ENCODE measurements at places on chromosomes 13 and 19.

DNA sequence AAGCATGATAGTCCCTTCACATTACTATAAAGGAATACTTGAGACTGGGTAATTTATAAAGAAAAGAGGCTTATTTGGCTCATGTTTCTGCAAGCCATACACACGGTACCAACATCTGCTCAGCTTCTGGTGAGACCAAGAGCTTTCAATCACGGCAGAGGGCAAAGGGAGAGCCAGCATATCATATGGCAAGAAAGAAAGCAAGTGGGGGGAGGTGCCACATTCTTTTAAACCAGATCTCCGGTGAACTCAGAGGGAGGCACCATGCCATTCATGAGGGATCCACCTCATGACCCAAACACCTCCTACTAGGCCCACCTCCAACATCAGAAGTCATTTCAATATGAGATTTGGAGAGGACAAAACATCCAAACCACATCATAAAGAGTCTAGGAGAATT, 20.3 kb downstream of the XPO4 start:
- no peak for DNase-seq

DNA sequence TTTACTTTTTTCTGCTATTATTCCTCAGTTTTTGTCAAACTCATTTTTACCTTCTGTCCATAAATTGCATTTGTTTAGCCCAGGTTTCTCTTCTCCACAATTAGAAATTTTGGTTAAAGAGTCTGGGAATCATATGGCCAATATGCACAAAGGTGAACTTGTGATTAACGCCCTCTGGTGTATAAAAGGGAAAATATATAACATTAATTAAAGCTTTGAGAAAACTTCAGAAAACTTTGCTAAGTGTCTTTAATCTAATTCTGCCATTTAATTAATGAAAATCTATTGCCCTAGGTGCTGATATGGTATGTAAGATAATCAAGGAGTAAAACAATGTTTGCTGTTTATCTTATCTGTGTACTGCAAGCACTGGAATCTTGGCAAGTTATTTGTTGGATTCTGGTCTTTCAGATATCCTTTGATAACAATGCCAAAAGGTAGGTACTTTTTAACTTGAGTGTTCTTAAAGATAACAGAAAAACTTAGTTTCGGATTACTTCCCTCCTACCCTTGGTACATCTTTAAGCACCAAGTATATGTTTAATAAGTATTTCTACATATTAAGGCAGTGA, 402.6 kb downstream of the SUCLA2 start:
- no peak for DNase-seq

DNA sequence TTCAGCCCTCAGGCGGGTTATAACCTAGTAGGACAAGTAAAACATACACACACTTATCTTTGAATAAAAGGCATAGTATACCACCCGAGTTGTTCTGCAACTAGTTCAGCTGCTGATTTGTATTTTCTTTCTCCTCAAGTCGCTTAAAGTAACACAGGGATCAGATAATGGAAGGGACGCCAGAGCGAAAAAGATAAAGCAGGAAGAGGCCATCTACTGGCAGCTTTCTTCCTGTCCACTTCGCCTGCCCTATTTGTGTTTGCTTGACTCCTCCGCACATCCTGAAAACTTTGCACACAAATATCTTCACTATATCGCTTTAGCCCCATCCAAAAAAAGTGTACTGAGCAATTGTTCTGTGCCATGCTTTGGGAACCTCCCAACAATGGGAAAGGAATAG, 238.0 kb upstream of the SOX21 start:
- DNase-seq, result no peak

GRCh38 chr19:15576526-15577156, 38.4 kb upstream of the CYP4F8 start:
- no peak for DNase-seq

DNA sequence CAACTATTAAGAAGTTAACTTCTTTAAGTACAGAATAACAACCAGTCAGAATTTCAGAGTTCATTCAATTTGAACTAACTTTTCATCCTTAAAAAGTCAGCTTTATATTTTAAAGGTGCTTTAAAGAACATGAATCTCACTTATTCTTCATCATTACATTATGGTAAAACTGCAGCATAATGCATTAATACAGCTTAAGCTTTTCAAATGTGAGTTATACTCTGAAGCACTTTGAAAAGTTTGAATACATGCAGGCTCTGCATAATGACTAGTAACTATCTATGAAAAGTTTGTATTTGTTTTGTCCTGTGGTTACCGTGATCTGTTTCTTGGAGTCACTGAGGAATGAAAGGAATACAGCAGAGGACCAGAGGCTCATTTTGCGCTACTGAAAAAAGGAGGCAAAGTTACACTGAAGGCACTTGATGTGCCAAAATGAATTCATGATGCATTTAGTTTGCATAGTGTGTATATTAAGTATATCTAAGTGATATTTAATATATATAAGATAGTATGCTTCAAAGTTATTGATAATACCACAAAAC, 4.1 kb downstream of the PCDH17 start:
- DNase-seq, result no peak

GRCh38 chr13:28651810-28652401, 7.0 kb upstream of the POMP start:
- DNase-seq, result no peak

- peak; percentile 39 for DNase-seq
Observed at GRCh38 chr19:16342002-16342715, 17.5 kb downstream of the KLF2 start.

DNA sequence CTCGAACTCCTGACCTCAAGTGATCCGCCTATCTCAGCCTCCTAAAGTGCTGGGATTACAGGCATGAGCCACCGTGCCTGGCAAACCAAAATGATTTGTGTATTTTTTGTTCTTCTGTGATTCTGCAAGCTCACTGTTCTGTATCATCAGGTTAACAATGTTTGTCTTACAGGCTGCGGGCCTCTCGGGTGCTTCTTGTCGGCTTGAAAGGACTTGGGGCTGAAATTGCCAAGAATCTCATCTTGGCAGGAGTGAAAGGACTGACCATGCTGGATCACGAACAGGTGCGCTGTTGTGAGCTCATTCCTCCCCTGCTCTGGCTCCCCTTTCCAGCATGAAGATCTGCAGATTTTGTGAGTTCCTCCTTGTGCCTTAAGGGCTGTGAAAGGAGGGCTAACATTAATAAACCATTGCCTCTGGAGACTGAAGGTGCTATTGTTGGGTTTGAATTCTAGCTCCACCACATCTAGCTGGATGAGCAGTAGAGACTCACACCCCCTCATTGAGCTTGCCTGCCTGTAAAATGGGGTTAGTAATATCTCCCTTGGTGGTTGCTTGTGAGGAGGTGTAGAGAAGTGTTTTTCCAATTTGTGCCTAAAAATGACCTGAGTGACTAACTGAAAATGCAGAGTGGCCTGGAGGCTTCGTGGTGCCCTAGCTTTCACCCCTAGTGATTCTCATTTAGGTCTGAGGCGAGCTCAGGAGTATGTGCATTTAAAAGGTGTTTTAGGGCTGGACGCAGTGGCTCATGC, 12.9 kb downstream of the SAE1 start:
- no peak for DNase-seq

GRCh38 chr13:19685437-19685836, 52.0 kb downstream of the MPHOSPH8 start:
- no peak for DNase-seq

DNA sequence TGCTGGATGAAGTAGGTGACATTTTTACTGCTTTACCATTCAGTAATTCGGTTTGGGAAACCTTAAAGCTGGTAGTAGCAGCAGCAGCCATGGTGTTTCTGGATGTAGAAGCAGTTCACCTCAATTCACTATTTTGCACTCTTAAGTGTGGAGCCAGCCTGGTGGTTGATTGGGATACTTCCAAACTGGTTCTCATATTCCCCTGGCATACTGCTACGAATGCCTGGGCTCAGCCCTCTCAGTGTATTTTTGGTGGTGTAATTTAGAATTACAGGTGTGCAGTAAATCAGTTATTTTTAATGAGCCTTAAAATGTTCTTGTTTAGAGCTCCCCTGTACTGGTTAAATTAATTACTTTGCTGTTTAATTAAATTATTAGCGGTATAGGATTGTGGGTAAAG, 12.4 kb downstream of the HNRNPM start:
- DNase-seq, result no peak

DNA sequence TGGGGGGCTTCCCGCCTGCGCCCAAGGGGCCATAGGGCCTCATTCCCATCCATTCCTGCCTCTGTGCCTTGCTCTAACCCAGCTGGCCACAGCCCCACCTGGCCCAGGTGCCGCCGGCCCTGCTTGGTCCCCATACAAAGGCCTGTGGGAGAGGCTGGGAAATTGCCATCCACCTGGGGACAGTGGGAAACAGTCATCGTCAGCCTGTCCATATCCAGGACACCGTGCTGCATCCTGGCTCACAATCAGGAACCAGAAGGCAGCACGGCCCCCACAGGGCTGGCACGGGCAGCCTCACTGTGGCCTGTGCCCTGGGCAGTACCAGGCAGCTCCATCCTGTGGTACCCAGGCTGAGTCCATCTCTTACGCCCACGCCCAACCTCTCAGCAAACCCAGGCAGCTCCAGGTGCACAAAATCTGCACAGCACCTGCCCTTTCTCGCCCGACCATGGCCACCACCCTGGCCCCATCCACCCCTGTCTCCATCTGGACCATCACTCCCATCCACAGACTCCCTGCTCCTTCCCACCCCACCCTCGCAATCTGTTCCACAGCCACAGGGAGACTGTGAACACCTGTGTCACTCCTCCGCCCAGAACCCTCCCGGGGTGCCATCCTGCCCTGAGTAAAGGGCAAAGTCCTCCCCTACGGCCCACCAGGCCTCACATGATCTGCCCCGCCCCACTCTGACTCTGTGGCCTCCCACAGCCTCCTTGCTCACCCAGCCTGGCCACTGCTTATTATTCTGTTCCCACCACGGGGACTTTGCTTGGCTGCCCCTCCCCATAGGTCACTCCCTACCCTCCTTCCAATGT, 21.1 kb upstream of the FBXO27 start:
- no peak for DNase-seq

GRCh38 chr19:48755084-48755641, at the start of gene FGF21:
Gene FGF21, plus strand, starts transcription at chr19:48755524. Its CDS starts 713 bp downstream, at chr19:48756237.
- no peak for DNase-seq

DNA sequence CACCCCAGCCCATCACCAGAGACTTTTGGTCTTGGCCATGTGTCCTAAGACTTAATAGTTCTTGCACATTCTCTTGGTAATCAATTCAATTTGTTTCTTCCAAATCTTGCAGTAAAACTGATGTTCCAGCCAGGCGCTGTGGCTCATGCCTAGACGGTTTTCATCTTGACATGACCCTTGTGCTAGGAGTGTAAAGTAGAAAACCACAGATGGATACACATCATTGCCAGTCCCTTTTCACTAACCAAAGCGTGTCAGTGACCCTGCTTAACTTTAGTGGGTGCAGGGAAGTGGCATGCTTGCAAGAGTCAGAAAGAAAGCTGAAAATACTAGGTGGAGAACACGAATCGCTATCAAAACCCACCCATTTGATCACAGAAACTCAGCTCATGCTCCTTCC, 18.0 kb upstream of the CD70 start:
- DNase-seq, result no peak

DNA sequence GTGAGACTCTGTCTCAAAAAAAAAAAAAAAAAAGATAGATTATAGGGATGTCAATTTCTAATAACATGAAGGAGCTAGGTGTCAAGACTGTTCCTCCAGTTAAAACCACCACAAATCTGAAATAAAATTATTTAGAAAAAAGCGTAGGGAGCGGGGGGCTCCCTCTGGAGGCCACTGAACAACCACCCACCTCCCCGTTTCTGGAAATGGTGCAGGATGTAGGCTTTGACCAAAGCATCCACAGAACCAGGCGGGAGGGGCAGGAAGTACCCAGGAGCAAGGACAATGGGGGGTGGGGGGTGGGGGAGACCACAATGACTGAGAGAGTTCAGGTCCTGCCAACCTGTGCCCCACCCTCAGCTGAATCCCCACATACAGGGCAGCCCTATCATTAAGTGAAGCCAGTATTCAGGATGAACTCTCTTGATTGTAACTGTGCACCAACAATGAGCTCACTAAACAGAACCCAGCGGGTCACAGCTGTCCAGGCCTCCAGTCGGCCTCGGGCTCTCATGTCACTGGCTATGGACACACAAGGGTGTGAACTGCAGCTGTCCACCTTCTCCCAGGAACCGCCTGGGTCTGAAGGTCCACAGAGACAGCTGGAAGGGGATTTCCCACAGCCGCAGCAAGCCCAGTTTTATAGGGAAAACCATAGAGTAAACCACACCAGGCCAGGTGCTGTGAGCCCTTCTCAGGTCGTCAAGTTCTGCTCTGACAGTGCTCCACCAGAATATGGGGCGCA, 6.6 kb downstream of the ZSCAN18 start:
- no peak for DNase-seq

GRCh38 chr19:17679526-17680229, 8.5 kb downstream of the UNC13A start:
- no peak for DNase-seq

GRCh38 chr19:48530066-48530720, 18.6 kb upstream of the LMTK3 start:
- no peak for DNase-seq

DNA sequence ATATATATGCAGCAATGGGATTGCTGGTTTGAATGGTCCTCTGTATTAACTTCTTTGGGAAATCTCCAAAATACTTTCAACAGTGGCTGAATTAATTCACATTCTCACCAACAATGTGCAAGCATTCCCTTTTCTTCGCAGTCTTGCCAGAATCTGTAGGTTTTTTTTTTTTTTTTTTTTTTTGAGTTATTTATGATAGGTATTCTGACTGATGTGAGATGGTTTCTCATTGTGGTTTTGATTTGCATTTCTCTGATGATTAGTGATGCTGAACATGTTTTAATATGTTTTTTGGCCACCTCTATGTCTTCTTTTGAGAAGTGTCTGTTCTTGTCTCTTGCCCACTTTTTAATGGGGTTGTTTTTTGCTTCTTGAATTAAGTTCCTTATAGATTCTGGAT, 2041.5 kb upstream of the PCDH20 start:
- DNase-seq, result no peak

DNA sequence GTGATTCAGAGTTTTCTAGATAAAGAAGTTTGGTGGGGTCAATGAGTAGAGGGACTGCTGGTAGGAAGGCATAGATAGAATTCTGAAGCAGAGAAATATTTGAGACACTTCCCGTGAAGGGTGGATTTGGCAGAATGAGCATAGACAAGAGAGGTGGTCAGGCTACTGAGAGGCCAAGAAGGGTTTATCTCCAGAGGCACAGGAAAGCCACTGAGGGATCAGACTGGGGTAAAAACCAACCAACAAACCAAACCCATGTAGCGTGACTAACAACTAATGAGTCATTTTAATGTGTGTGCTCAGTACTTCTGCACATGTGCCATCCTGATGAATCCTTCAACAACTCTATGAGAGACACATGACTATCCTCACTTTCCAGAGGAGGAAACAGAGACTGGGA, 60.0 kb upstream of the SERP2 start:
- DNase-seq, result no peak

DNA sequence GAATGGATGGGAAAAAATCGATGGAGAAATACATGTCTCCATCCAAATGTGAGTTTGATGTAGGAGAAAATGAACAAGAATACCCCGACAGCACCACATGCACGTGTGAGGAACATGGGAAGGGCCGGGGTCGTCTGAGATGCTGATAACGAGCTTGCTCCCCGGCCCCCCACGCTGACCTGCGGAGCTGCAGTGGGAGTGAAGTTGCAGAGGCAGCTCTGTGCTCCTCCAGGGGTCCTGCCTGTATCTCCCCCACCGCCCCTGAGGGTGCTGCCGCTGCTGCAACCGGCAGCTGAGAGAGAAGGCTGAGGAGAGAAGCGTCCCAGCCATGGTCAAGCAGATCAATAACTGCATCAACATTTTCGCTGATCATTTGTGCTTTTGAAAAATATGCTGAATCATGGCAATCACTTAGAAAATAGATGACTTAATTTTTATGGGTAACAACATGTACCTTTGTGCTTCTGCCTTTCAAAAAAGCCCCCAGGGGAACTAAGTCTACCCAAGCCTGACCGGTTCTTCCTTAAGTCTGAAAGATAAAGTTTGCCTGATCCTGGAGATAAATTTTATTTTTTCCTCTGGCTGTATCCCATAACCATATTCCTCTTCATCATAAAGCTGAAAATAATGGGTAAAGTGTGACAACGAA, 18.2 kb upstream of the NAXD start:
- DNase-seq, result no peak

All from CD4-positive, alpha-beta T cell treated with Interleukin-2 at 100 ng/mL for 4 hours (primary cell).